Activated CD4-positive, alpha-beta T cell treated with anti-CD3 and anti-CD28 coated beads, Interleukin-2, Interleukin-6, amounts not matched to agents 100 ng/mL and 50 ng/mL, durations not matched to agents 16 hours and 8 hours (primary cell): ENCODE measurements at places on chromosomes 1 and 21.
A peak's percentile ranks its signal among the peaks of the same experiment; 100 is the strongest.

- peak; percentile 80 for DNase-seq
These were observed 56.6 kb upstream of the RPL11 start for GRCh38 chr1:23634840-23635651.

GRCh38 chr1:148264374-148265276 lies 112.5 kb upstream of the NBPF11 start:
- DNase-seq: peak; percentile 72

- no peak for DNase-seq
These were observed 4.0 kb downstream of the JUN start for GRCh38 chr1:58779801-58780382.

GRCh38 chr1:20211511-20211931 lies 25.2 kb upstream of the PLA2G2C start:
- no peak for DNase-seq

DNA sequence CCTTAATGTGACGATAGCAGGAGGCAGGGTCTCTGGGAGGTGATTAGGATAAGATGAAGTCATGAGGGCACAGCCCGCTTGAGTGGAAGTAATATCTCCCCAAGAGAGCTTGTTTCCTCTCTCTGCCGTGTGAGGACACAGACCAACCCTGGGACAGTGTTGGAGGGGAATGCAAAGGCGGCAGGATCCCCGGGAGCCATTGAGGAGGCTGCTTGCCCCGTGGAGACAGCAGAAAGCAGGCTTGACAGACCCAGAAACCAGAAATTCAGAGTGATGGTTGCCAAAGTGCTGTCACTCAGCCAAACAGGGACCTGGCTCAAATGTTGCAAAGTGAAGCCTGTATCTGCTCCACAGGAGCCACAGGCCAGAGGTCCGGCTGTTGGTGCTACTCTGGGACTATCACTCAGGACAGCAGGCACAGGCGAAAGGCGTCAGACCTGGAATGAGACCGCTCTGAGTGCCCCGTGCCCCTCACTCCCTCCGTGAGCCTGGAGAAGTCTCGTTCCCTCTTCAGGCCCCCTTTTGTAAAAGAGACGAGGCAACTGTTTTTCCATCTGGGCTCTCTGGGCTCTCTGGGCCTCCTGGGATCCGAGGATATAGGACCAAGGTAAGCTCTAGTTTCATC lies 96.6 kb upstream of the VANGL1 start:
- DNase-seq: no peak

DNA sequence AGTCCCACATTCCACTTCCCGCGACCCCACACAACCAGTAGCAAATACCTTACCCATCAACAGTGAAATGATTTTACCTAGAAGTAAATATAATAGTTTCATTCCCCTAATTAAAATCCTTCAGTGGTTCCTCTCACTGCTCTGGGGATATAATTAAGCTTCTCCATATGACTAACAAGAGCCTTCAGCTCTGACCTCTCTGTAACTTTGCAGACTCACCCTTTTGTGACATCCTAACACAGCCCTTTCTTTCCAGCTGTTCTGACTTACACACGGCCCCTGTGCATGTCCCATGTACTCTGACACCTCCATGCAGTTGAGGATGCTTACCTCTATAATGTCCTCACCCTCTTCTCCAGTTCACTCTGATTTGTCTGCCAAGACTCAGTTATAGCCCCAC lies 137.3 kb upstream of the SPAG17 start:
- no peak for DNase-seq

DNA sequence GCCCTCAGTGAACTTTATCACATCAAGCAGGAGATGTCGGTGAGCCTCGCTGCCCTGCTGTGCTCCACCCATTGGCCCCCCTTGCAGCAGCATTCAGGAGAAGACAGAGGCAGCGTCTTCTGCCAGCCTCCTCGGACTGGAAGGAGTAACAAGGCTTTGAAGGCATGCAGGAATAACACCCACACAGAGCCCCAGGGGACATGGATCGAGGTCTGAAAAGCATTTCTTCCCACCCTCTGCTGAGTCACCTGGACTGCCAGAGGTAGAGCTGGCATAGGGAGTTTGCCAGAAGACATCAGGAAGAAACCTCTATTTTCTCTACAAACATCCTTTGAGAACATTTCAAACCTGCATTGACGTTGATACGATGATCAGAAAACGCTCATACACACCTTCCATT lies 42.9 kb downstream of the COL18A1 start:
- no peak for DNase-seq
